Stimulated activated CD8-positive, alpha-beta memory T cell treated with anti-CD3 and anti-CD28 coated beads, Interleukin-12 subunit alpha, Interleukin-12 subunit beta, amount 100 ng/mL, for 4 hours (primary cell): ENCODE measurements at places on chromosomes 3 and 15.

- DNase-seq, result no peak
Observed at GRCh38 chr15:58484791-58485600, 53.2 kb downstream of the LIPC start.

DNA sequence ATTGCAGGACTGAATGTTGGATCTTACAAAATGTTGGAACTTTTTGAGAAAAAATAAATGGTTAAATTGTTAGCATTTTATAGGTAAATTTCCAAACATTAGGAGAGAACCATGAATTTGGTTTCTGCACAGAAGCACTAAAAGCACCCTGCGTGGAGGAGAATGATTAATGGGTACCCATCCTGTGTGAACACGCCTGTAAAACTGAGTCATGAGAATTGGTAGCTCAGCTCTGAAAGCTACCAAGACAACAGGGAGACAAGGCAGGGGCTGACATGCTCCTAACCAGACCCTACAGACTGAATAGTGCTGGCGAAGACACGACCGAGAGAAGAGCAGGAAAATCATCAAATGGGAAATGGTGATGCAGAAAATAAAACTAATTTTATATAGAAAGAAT is 32.4 kb upstream of the MTMR10 start:
- DNase-seq, result no peak

- DNase-seq, result no peak
Observed at GRCh38 chr15:60729850-60730458, 251.0 kb upstream of the ICE2 start.

GRCh38 chr15:70823196-70823595 is 30.8 kb downstream of the LARP6 start:
- no peak for DNase-seq

- DNase-seq, result no peak
Observed at GRCh38 chr15:75167588-75168350, 33.9 kb upstream of the C15orf39 start.

- no peak for DNase-seq
Observed at GRCh38 chr3:115835946-115836345, 212.6 kb downstream of the GAP43 start.

GRCh38 chr15:98347001-98347400 is 301.3 kb upstream of the IGF1R start:
- no peak for DNase-seq

GRCh38 chr3:18745472-18745871 is 320.3 kb upstream of the SATB1 start:
- DNase-seq, result no peak

DNA sequence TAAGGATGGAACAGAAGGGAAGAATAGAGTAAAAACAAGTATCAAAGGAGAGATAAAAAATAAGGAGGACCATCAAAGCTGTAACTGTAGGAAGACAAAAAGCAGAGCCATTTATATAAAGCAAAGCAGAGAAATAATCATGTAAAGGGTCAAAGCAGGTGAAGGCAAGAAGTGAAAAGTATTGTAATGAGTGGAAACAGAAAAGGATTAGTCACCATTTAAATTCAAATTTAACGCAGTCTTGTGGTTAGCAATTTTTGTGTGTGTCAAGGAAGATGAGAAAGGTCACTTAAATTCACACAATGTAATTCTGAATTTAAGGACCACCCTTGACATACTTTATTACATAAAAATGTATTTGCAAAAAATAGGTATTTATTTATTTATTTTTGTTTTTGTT is 567.8 kb downstream of the ROBO1 start:
- no peak for DNase-seq
